ENCODE measurements at places on chromosomes 6 and 20.

GRCh38 chr6:827431-827830 is 134.5 kb upstream of the EXOC2 start:
- no peak for DNase-seq

GRCh38 chr6:83536647-83537589 is 24.6 kb downstream of the PRSS35 start:
- DNase-seq: no peak

GRCh38 chr6:169701311-169701953 is 397 bp downstream of the WDR27 start:
- no peak for DNase-seq

- DNase-seq: no peak
These were observed 5.6 kb downstream of the TOP1 start for GRCh38 chr20:41034239-41034638.

- DNase-seq: no peak
These were observed 3.1 kb upstream of the MYL9 start for GRCh38 chr20:36538026-36538722.
